ENCODE measurements at places on chromosomes 16 and 17.

DNA sequence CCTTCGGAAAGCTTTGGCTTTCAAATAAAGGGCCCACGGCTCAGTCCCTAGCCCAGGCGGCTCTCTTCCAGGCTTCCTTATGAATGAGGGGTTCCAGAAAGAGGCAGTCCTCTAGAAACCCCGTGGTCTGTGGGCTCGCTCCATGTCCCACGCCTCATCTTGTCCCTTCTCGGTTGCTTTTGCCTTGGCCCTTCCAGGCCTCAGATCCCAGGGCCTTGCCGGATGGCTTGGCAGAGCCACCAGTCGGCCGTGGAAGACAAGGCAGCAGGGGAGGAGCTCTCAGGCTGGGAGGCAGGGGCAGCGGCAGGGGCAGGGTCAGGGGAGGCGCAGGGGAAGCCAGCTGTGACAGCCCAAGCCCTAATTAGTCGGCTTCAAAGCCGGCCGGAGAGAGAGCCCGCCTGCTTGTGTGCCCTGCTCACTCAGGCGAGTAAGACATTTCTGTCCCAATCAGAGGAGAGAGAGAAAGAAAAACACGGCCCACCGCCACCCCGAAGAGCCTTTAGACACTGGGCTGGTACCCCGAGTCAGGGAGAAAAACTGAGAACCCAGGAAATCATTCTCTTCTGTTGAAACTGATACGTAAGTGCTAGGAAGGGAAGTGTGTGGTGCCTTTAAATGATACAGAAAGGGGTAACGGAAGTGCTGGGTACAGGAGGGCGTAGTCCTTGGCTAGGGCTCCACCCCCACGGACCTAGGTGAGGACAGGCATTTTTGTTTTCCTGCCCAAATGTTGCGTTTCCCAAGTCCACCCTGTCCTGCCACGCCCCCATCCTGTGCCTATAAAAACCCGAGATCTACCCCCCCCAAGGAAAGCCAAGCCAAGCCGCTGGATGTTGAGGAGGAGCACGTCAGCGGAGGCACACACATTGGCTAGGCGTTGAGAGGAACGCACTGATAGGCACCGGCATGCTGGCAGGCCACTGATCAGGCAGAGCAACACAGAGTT lies 27.8 kb upstream of the MEIOC start:
- peak; percentile 19 for DNase-seq

DNA sequence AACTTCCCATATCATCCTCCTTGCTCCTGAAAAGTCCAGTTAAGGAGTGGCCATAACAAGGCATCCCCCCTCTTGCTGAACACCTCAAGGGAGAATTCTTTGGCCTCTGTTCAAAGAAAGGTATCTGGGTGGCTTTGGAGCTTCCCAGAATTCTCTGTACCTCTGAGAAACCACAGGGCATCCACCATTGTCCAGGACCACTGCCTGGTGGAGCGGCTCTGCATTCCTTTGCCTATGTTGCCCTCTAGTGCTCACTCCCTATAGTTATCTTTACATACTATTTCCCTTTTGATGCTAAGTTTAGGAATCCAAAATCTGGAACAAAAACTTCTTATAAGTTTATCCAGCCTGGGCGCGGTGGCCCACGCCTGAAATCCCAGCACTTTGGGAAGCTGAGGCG lies 30.3 kb downstream of the CHD9NB start:
- peak; percentile 74 for DNase-seq

GRCh38 chr17:280216-280615 lies 72.4 kb downstream of the RPH3AL start:
- no peak for DNase-seq

GRCh38 chr16:9135797-9136196 lies 44.4 kb downstream of the HAPSTR1 start:
- DNase-seq: no peak

DNA sequence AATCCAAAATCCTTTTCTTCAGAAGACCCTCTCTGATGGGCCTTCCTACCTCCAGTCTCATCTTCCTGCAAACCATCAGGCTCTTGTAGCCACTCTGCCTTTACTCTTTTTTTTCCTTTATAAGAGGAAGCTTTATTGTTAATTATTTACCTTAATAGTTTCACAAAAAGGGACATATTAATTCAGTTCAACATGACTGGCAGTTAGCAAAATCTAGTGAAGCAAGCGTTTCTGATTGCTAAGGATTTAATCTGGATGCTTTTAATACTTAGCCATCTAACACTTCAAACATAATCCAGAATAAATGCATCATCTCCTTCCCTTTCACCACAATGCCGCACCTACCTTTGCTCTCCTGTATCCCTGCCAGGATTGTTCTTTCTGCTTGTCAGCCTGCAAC lies 62.0 kb downstream of the SPACA3 start:
- no peak for DNase-seq

GRCh38 chr17:41490000-41490990 lies 585 bp upstream of the KRT36 start:
- no peak for DNase-seq
